Uterine smooth muscle cell (primary cell): ENCODE measurements at places on chromosomes 12 and 14. TPM values are rescaled to one million over a fixed set of nuclear protein-coding genes. Genes with fewer than 3 reads are reported as not detected.

RIMKLB gene
- total RNA-seq = 29.5 and 37.7 TPM in 2 replicates

KRT79 gene
- not detected in 2 replicates for total RNA-seq

IFI27L2 gene
- total RNA-seq = 59.8 and 99.0 TPM in 2 replicates

AGAP2 gene
- 0.33 and 0.87 TPM in 2 replicates for total RNA-seq

LGR5 gene
- not detected in 2 replicates for total RNA-seq

ANKS1B gene
- total RNA-seq = 1.2 TPM in 2 replicates

KRT7 gene
- 0.66 and 2.2 TPM in 2 replicates for total RNA-seq

C12orf60 gene
- total RNA-seq = 0.50 and 0.66 TPM in 2 replicates

TAS2R43 gene
- 3.5 and 5.3 TPM in 2 replicates for total RNA-seq

SPTSSA gene
- 13.9 and 20.7 TPM in 2 replicates for total RNA-seq

CIT gene
- total RNA-seq = 16.4 and 52.7 TPM in 2 replicates

RPGRIP1 gene
- under 0.01 TPM in 1 of 2 replicates, not detected in the other for total RNA-seq

PRB2 gene
- total RNA-seq = not detected in 2 replicates

SMIM41 gene
- total RNA-seq = 0.11 and 0.37 TPM in 2 replicates

PTCSC3 gene
- total RNA-seq = not detected in 2 replicates

RNASE3 gene
- total RNA-seq = not detected in 2 replicates

ESRRB gene
- not detected in 2 replicates for total RNA-seq

KRT77 gene
- total RNA-seq = not detected in 2 replicates

KLRB1 gene
- total RNA-seq = not detected in 2 replicates

SMCO2 gene
- 0.12 and 0.22 TPM in 2 replicates for total RNA-seq

RNASE7 gene
- not detected in 2 replicates for total RNA-seq

RASSF3 gene
- total RNA-seq = 44.1 and 49.6 TPM in 2 replicates

IQSEC3 gene
- total RNA-seq = 0.33 and 0.75 TPM in 2 replicates

TMEM253 gene
- total RNA-seq = not detected in 2 replicates

KRT5 gene
- 0.22 TPM in 1 of 2 replicates, not detected in the other for total RNA-seq

SNAPC1 gene
- total RNA-seq = 10.2 and 17.9 TPM in 2 replicates

RBP5 gene
- total RNA-seq = 0.12 TPM in 1 of 2 replicates, not detected in the other

GALNT6 gene
- 37.9 and 52.3 TPM in 2 replicates for total RNA-seq

CATSPERB gene
- 0.11 and 0.12 TPM in 2 replicates for total RNA-seq

PIWIL1 gene
- total RNA-seq = not detected in 2 replicates

NDUFB1 gene
- total RNA-seq = 127 and 130 TPM in 2 replicates

RPL10L gene
- total RNA-seq = not detected in 2 replicates

RNF212B gene
- not detected in 2 replicates for total RNA-seq

TRMT61A gene
- 10.7 and 14.1 TPM in 2 replicates for total RNA-seq

C12orf42 gene
- total RNA-seq = not detected in 2 replicates

TMBIM6 gene
- 361 and 382 TPM in 2 replicates for total RNA-seq

SUOX gene
- total RNA-seq = 9.1 and 10.8 TPM in 2 replicates

FAM181A gene
- not detected in 2 replicates for total RNA-seq

CD69 gene
- total RNA-seq = 0.11 TPM in 1 of 2 replicates, not detected in the other

DEGS2 gene
- total RNA-seq = 0.12 TPM in 1 of 2 replicates, not detected in the other

KRT6A gene
- not detected in 2 replicates for total RNA-seq

HOXC9 gene
- total RNA-seq = 0.11 TPM in 1 of 2 replicates, not detected in the other

NEUROD4 gene
- not detected in 2 replicates for total RNA-seq

CARMIL3 gene
- total RNA-seq = under 0.01 and 0.12 TPM in 2 replicates

RAD9B gene
- 0.25 and 0.55 TPM in 2 replicates for total RNA-seq

NINJ2 gene
- 0.77 TPM in 1 of 2 replicates, not detected in the other for total RNA-seq

VWF gene
- total RNA-seq = 1.3 and 1.9 TPM in 2 replicates

TSPAN19 gene
- total RNA-seq = 0.11 and 0.25 TPM in 2 replicates

HECTD1 gene
- 276 and 277 TPM in 2 replicates for total RNA-seq

PWP1 gene
- total RNA-seq = 104 and 200 TPM in 2 replicates

RIMBP2 gene
- under 0.01 and 0.12 TPM in 2 replicates for total RNA-seq

PAH gene
- total RNA-seq = under 0.01 TPM in 1 of 2 replicates, not detected in the other

TOMM20L gene
- total RNA-seq = not detected in 2 replicates

B3GNT4 gene
- total RNA-seq = 0.11 TPM in 1 of 2 replicates, not detected in the other
